Fibroblast of skin of left quadriceps (primary cell): ENCODE measurements at places on chromosomes 5 and 9.

- no peak for DNase-seq
Observed at GRCh38 chr5:33329891-33330290, 110.9 kb upstream of the TARS1 start.

DNA sequence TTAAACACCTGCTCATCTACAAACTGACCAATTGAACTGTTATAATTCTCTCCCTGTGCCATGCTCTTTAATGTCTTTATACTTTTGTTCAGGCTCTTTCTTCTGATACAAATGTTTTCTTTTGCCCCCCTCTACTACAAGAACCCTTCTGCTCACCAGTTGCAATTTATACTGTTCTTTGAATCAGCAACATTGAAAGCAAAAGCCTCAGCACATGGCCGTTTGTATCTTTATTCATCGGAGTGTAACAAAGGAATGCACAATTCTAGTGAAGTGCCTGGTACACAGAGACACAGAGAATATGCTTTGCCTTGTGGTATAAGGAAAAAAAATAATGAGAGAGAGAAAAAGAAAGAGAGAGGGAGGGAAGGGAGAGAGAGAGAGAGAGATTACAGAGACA lies 547.1 kb downstream of the CDH12 start:
- DNase-seq, result no peak

DNA sequence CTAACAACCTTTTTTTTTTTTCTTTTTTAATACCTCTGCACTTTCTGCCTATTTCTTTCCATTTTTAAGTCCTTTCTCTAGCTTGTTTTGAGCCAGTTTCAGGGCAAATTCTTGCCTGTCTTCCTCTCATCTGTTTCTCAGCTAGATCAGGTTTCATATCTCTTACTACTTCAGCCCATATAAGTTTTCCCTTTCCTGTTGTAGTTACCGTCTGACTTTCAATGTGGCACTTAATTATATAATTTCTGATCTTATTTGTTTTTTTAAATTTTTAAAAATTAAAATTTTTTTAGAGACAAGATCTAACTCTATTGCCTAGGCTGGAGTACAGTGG lies 104.7 kb upstream of the ELL2 start:
- no peak for DNase-seq

DNA sequence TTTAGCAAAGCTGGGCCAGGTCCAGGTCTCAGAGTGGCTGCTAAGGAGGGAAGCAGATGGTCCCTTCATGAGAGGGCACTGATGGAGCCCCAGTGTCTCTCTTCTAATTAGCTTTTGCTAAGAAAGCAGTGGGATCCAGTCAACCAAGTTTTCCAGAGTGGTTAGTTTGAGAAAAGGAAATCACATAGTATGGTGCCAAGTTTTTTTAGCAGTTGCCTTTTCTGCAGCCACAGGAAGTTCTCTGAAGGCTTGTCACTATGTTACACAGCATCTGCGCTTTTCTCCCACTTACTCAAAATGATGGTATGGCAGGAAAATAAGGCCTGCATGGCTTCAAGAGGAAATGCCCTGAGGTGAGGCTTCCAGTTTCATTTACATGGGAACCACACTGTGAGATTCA lies 331.5 kb upstream of the ZNF462 start:
- no peak for DNase-seq

GRCh38 chr5:135450336-135450735 lies 1.8 kb downstream of the TIFAB start:
- no peak for DNase-seq

- DNase-seq, result peak; percentile 44
Observed at GRCh38 chr9:33374634-33375237, 27.6 kb downstream of the AQP7 start.

GRCh38 chr5:134106991-134107701 lies 7.3 kb upstream of the TCF7 start:
- no peak for DNase-seq

GRCh38 chr9:104836235-104836634 lies 72.3 kb downstream of the NIPSNAP3B start:
- DNase-seq, result no peak

GRCh38 chr5:154207204-154207603 lies 16.7 kb downstream of the GALNT10 start:
- no peak for DNase-seq

- DNase-seq, result no peak
Observed at GRCh38 chr5:128483738-128484137, 54.3 kb downstream of the FBN2 start.

- peak; percentile 73 for DNase-seq
Observed at GRCh38 chr9:127578952-127579853, 32.9 kb upstream of the STXBP1 start.

GRCh38 chr5:167671176-167671575 lies 620.3 kb upstream of the WWC1 start:
- DNase-seq, result peak; percentile 39

- DNase-seq, result no peak
Observed at GRCh38 chr5:89706731-89707130, 702.8 kb downstream of the CETN3 start.

DNA sequence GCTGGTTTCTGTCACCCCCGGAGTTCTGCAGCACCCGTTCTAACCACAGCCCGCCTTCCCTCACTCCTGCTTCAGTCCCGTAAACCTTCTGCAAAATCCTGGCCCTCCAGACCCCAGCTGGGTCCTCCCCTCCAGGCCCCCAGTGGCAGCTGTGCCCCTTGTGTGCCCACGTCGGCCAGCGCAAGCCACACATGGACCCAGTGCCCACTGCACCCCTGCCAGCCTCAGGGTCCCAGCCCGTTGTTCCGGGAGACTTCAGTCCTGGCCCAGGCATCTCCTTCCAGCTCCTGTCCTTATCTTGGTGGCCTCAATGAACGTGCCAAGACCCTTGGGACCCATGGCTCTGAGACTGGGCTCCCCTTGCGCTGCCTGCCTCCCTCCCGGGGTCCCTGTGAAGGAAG lies 43.2 kb downstream of the EXD3 start:
- DNase-seq, result no peak

DNA sequence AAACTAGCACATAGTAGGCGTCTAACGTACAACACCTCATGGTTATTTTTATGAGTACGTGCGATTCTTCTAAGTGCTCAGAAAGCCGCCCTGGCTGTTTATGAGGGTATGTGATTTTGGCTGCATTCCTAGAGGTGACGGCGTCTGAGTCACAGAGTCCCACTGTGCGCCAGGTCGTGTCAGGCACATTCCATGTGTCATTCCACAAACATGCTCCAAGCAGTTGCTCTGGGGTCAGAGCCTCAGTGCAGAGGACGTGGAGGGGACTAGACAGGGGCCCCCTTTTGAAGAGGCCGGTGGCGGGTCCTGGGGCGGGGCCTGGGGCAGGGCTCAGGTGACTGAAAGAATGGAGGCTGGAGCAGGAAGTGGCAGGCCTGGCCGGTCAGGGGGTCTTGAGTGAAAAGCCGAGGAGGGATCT lies 51.9 kb downstream of the NEK6 start:
- DNase-seq, result peak; percentile 87

- DNase-seq, result no peak
Observed at GRCh38 chr5:73693573-73694061, 67.6 kb downstream of the ARHGEF28 start.

DNA sequence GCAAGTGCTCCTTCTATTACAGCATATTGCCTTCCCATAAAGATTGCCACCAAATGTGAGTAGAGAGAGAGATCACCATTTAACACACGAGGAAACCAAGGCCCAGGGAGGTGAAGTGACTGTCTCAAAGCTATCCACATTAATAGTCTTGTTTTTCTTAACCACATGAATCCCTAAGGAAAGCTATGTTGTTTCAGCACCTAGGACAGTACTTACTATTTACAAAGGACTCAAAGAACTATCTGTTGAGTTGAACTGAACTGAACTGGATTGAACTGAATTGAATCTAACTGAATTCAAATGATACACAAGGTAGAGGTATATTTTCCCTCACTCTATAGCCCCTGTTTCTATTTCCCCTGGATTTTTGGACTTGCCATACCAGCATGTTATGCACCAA lies 430.4 kb downstream of the CAAP1 start:
- no peak for DNase-seq

DNA sequence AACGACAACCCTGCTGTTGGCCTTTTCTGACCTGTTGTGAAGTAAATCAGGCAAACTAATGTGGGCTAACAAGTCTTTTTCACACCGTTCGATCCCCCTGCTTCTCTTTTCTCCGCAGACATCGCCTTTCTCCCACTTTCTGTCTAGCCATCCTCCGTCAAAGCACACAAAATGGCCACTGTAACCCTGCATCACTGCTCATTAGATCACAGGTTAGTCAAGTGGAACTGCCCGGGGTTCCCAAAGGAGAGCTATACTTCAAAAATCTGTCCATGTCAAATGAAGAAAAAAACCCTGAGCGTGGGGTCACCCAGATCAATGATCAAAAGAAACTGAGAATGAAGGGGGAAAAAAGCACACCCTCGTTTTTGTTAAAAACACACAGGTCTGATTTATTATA lies 212.1 kb downstream of the ARL15 start:
- DNase-seq, result no peak

DNA sequence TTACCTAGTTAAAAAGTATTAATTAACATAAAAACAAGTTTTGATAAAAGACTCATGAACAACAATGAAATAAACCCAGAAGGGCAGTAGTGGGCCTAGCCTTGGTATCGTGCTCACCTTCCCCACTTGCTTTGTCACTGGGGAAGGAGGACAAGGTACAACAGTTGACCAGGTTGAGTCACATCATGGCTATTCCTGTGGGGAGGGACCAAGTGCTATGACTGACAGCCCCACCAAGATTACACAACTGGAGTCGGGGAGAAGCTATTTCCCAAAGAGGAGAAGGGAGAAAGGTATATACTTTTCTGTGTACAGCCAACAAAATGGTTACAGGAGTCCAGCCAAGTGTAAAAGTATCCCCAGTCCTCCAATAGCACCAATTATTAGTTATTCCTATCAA lies 251.3 kb upstream of the RFX3 start:
- DNase-seq, result no peak

DNA sequence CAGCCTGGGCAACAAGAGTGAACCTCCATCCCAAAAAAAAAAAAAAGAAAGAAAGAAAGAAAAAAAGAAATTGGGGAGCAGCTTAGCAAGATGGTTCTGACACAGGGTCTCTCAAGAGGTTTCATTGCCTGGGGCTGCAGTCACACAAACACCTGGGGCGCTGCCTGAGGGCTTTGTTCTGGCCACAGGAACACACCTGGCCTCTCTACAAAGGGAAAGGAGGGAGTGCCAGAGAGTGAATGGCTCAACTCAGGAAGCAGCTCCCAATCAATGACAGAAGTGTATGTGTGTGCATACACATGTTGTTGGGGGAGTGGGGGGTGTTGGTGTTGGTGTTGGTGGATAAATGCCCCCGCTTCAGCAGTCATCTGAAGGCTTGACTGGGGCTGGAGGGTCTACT lies 32.4 kb upstream of the CTNNA1 start:
- no peak for DNase-seq
